ENCODE measurements at places on chromosomes 2 and 18.

GRCh38 chr2:180144338-180144813 is 137.3 kb upstream of the CWC22 start:
- no peak for DNase-seq

DNA sequence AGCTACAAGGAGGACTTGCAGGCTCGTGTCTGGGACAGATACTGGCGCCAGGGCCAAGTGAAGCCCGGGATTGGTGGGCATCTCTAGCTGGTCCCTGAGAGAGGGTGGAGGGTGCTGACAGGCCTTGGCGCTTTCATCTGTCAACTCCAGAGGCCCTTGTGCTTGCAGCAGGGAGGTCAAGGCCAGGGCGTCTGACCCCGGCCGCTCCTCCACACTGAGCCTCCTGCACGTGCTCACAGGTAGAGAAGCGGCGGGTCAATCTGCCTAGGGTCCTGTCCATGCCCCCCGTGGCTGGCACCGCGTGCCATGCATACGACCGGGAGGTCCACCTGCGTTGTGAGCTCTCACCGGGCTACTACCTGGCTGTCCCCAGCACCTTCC is 9.5 kb downstream of the CAPN10 start:
- DNase-seq, result no peak

DNA sequence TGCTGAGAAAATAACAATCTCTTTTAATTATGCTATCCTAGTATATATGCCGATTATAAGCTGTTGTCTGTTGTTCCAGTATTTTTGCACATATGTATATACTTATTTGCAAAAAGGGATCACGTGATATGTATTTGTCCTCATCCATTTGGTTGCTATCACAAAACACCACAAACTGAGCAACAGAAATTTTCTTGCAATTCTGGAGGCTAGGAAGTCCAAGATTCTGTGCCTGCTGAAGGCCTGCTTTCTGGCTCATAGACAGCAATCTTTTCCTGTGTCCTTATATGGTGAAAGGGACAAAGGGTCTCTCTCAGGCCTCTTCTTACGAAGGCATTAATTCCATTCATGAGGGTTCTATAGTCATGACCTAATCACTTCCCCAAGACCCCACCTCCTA is 186.5 kb downstream of the LPIN1 start:
- DNase-seq, result no peak

DNA sequence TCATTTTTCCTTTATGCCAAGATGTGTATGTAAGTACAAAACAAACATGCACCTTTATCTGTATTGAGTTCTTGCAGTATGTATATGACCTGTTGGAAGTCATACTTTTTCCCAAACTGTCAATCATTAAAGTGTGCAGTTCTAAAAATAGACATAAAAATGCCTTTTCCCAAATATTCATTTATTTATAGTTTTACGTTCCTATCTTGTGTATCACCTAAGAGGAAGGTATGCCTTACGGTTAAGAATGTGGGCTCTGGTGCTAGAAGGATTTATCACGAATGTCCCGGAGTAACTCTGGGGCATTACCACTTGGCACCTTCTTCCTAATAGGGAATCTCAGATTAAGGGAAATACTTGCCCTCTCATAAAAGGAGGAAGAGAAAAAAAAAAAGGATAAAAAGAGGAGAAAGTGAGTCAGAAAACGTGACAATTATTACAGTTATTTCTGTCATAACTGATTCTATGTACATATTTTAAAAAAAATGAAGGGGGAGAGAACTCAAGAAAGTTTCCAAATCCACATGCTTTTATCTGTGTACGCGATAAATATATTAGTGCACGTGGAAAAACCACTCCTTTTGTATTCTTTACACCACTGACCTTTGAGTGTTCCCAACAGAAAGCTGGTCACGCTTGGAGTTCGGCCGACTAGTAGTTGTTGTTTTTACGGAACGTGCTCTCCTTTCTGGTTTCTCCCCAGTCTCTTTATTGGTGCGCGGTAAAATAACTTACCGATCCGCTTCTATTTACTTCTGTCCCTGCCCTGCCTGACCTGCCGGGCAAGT is 721 bp downstream of the MCEE start:
- DNase-seq, result no peak

DNA sequence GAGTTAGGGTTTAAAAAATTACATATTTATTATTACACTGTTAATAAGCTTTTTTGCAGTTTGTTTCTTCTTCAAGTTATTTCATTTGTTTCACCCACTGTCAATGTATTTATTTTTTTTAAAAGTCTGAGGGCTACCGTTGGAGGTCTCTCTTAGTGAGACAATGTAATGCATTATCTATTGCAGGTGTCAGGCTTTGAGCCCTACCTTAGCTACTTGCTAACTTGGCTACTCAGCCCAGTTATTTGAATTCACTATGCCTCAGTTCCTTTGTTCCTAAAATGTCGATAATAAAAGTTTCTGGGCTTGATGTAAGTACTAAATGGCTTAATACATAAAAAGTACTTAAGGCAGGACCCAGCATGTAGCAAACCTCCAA is 458 bp upstream of the TFPI start:
- DNase-seq, result no peak

- DNase-seq, result no peak
These were observed 421.0 kb downstream of the ZNF521 start for GRCh38 chr18:24930971-24931370.

GRCh38 chr2:66436581-66437001 is 1.7 kb downstream of the MEIS1 start:
- no peak for DNase-seq

DNA sequence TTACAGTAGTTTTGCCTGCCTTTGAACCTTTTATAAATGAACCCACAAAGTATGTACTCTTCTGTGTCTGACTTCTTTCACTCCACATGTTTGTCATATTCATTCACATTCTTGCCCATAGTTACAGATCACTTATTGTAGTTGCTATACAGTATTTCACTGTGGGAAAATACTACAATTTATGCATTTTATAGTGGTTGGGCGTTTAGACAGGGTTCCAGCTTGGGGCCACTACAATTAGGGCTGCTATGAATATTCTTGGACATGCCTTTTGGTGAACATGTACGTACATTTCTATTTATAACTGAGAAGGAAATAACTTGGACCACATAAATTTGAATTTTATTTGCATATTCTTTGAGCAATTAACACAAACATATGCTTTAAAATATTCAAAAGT is 15.4 kb upstream of the PMAIP1 start:
- DNase-seq, result no peak

- DNase-seq, result no peak
These were observed 34.9 kb downstream of the LRRTM4 start for GRCh38 chr2:77487074-77487803.

- DNase-seq, result no peak
These were observed 210.5 kb upstream of the GATA6 start for GRCh38 chr18:21958707-21959450.

DNA sequence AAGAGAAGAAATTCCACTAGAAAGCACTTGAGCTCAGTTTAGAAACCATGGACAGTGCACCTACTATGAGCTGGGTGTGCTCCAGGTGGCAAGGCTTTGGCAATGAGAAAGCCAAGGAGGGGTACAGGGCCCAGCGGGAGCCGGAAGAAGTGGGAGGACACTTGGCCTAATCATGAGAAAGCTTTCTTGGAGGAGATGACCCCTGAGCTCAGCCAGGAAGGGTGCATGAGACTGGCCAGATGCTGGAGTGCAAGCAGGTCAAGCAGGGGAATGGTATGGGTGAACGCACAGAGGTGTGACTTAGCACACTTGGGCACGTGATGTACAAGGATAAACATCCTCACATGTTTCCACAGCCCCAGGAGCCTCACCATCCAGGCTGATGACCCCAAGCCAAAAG is 97.2 kb upstream of the GLI2 start:
- no peak for DNase-seq

DNA sequence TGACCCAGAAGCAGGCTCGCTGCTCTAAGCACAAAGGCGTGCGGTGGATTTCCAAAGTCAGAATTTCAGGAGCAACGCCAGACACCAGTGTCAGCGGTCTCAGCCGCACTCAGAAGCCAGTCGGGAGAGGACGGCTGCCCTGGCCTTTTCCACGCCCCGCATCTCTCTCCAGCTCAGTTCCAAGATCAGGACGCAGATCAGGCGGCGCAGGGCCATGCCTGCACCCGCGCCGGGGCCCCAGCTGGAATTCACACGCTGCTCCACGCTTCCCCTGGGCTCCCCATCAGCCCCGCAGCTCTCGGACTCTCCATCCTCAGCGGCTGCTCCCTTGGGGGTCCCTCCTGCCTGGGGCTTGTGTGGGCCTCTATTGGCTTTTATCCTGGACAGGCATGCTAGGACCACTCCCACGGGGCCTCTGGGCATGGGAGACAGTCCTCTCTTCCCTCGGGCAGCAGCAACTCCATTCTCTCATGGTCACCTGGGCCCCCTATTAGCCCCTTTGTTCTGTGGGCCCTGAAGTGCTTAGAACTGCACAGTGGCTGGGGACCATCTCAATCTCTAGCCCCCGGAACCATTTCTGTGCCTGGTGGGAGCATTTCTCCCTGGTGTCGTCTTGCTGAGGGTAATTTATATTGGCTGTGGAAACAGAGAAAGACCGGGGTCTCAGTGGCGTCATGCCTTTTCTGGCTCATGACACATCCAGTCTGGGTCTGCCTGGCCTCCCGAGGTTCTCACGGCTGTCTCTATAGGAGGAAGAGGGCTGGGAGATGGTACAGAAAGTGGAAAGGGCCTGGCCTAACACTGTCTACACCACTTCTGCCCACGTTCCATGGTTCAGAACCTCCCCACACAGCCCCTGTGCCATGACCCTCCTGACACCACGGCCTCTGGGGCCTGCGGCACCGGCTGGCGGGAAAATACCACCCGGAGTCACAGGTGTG is 14.9 kb upstream of the TMEM18 start:
- DNase-seq, result no peak

All from stimulated activated naive CD8-positive, alpha-beta T cell treated with anti-CD3 and anti-CD28 coated beads, Interleukin-15, amount 100 ng/mL, for 72 hours (primary cell).